ENCODE measurements at places on chromosomes 2 and 18.

GRCh38 chr2:204451766-204452165 is 93.5 kb upstream of the PARD3B start:
- DNase-seq: no peak

DNA sequence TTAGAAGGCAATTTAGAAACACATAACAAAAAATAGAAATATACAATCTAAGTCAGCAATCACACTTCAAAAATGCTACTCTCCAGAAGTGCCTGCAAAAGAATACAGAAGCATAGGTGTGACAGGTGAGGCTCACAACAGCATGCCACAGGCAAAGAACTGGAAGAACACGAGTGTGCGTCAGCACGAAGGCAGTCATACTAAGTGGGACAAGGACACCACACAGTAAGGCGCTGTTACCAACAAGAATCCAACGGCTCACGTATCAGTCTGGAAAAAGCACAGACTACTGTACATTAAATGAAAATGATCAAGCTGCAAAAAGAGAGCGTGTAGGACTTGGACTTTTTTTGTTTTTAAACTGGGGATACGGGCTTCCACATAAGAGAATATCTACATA is 18.7 kb downstream of the HDLBP start:
- no peak for DNase-seq

DNA sequence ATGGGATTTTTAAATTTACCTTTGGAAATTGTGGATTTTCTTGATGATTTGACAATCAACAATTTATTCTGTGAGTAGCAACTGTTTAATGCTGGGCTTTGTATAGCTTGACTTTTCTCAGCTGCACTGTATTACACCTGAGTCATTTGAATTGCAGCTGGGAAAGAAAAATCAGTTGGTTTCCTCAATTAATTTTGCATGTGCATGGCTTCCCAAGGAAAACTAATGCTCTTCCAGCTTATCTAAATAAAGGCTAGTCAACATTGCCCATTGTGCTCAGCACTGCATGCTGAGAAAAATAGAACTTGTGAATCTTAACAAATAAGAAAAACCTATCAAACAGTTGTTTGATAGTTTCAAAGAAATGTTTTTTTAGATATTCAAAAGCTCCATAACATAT is 268.3 kb upstream of the CDH20 start:
- DNase-seq: no peak

- DNase-seq: no peak
Observed at GRCh38 chr2:62209427-62209991, 13.6 kb downstream of the B3GNT2 start.

GRCh38 chr2:165058476-165059265 is 103.3 kb upstream of the SLC38A11 start:
- DNase-seq: no peak

DNA sequence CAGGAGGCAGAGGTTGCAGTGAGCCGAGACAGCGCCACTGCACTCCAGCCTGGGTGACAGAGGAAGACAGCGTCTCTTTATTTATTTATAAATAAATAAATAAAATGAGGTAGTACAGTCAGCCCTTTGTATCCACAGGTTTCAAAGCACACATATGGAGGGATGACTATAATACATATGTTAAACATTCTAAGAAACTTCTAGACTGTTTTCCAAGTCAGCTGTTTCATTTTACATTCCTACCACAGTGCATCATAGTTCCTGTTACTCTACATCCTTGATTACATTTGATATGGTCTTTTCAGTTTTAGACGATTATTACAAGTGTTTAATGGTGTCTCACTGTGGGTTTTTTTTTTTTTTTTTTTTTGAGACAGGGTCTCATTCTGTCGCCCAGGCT is 157.6 kb downstream of the ATAD2B start:
- no peak for DNase-seq

DNA sequence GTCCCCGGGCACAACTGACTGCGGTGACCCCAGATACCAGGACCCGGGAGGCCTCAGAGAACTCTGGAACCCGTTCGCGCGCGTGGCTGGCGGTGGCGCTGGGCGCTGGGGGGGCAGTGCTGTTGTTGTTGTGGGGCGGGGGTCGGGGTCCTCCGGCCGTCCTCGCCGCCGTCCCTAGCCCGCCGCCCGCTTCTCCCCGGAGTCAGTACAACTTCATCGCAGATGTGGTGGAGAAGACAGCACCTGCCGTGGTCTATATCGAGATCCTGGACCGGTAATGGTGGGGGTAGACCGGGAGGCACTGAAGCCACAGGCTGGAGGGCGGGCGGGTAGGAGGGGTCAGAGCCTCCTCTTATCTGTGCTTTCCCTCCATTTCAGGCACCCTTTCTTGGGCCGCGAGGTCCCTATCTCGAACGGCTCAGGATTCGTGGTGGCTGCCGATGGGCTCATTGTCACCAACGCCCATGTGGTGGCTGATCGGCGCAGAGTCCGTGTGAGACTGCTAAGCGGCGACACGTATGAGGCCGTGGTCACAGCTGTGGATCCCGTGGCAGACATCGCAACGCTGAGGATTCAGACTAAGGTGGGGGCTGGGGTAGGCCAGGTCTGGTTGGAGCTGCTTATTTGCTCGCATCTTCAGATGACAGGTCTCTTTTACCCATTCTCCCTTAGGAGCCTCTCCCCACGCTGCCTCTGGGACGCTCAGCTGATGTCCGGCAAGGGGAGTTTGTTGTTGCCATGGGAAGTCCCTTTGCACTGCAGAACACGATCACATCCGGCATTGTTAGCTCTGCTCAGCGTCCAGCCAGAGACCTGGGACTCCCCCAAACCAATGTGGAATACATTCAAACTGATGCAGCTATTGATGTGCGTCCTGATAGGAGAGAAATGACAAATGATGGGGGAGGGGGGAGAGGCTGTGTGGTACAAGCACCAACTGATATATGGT is 780 bp downstream of the HTRA2 start:
- peak; percentile 61 for DNase-seq

- no peak for DNase-seq
Observed at GRCh38 chr2:235235977-235236767, 257.7 kb upstream of the AGAP1 start.

DNA sequence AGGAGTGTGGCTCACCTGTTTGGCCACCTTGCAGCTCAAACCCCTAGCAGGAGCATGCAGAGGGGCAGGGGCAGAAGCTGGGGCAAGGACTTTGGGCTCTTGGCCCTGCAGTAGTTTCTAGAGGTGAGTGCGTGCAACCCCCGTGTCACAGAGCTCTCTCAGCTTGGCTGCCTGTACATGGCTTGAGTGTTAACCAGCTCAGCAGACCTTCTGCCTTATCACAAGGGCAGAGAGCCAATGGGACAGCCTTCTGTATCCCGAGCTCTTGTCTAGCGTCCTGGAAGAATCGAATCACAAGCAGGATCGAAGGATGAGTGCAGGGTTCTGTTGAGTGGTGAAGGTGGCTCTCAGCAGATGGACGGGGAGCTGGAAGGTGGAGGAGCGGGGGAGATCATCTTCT is 120.3 kb upstream of the TMEM18 start:
- no peak for DNase-seq

DNA sequence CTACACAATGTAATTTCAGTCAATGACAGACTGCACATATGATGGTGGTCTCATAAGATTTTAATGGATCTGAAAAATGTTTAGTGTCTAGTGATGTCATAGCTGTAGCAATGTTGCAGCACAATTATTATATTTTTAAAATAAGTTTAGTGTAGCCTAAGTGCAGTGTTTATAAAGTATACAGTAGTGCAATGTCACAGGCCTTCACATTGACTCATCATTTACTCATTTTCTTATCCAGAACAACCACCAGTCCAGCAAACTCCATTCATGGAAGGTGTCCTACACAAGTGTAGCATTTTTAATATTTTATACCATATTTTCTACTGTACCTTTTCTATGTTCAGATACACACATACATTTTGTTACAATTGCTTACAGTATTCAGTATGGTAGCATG is 663.1 kb downstream of the ERBB4 start:
- DNase-seq: no peak

GRCh38 chr2:4992226-4992625 is 700.0 kb upstream of the SOX11 start:
- DNase-seq: no peak

- no peak for DNase-seq
Observed at GRCh38 chr2:95272299-95272751, 1.9 kb upstream of the PROM2 start.

DNA sequence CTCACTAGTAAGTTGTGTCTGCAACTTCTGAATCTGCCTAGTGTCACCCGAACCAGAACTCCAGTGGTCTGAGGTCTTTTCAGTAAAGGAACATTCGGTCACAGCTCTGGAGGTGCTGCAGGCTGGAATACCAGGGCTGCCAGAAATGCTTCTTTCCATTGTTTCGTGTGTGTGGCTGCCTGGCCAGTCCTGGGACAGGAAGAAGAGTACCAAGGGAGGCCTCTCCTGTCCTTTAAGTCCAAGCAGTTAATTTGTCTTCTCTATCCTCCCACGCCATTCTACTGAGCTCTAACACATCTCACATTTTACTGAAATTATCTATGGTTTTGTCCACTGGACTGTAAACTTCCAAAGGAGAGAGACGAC is 196.0 kb downstream of the LNPK start:
- no peak for DNase-seq

GRCh38 chr2:239266779-239267287 is 134.0 kb downstream of the HDAC4 start:
- DNase-seq: no peak

DNA sequence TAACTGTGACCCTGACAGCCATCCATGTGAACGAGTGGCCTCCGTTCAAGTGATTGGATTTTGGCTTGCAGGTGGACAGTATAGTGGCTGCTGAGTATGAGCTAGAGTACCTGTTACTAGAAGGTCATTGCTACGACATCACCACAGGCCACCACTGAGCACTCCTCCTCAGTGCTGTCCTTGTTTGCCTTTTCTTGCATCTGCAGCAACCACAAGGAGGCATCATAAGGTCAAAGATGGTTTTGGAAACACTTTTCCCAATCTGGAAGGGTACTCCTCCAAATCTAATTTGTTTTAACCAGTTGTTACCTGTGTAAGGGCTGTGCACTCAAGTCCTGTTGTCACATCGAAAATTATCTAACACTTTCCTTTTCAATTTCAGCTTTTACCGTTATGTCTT is 81.2 kb downstream of the UGGT1 start:
- peak; percentile 9 for DNase-seq

- DNase-seq: no peak
Observed at GRCh38 chr2:54986264-54986663, 64.0 kb downstream of the RTN4 start.

DNA sequence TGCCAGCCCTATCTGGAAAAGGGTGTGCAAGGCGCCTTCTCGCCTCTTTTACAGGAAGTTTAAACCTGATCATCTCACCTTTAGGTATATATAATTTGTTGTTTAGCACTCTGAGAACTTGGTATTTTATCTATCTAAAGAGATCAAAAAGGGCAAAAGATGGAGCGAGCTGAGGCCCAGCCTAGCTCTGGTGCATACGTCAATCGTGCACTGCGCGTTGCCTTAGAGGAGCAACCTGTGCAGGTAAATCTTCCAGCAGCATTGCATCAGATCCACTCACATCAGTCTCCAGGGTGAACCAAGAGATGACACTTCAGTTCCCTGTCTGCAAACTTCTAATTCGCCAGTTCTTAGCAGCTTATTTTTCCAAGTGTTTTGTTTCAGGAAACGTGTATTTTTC is 15.4 kb downstream of the BCL11A start:
- DNase-seq: no peak

DNA sequence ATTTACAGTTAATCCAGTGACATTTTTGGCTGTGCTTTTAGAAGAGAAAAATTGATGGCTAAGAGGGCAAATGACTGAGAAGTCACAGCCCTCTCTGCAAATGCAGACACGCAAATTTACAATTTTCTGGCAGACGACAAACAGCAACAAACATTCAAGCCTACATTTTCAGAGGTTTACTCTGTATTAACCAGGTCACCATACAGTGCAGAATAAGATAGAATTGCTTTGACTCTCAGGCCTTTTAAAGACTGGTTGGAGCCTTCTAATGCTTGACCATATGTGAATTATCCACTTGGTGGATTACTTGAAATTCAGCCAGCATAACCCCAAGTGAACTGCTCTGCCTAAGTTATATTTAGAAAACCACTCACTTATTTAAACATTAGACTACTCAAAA is 280.9 kb upstream of the STON1 start:
- DNase-seq: peak; percentile 55

- peak; percentile 33 for DNase-seq
Observed at GRCh38 chr18:57846258-57846657, 43.1 kb upstream of the ATP8B1 start.

DNA sequence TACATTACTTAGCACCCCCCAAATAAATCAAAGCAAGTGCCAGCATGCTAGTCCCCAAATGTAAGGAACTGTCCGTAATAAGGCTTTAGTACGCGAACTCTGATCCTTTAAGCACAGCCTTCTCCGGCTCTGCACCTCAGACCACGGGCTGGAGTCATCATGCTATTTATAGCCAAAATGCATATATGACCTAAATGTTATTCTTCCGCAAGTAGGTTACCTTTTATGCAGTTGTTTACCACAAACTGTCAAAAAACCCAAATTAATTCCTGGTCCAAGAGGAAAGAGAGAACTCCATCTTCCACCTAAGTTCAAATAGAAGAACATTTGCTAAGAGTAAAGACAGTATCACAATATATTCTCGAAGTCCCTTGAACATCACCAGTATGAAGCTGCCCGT is 42.7 kb downstream of the ZNF516 start:
- peak; percentile 57 for DNase-seq

DNA sequence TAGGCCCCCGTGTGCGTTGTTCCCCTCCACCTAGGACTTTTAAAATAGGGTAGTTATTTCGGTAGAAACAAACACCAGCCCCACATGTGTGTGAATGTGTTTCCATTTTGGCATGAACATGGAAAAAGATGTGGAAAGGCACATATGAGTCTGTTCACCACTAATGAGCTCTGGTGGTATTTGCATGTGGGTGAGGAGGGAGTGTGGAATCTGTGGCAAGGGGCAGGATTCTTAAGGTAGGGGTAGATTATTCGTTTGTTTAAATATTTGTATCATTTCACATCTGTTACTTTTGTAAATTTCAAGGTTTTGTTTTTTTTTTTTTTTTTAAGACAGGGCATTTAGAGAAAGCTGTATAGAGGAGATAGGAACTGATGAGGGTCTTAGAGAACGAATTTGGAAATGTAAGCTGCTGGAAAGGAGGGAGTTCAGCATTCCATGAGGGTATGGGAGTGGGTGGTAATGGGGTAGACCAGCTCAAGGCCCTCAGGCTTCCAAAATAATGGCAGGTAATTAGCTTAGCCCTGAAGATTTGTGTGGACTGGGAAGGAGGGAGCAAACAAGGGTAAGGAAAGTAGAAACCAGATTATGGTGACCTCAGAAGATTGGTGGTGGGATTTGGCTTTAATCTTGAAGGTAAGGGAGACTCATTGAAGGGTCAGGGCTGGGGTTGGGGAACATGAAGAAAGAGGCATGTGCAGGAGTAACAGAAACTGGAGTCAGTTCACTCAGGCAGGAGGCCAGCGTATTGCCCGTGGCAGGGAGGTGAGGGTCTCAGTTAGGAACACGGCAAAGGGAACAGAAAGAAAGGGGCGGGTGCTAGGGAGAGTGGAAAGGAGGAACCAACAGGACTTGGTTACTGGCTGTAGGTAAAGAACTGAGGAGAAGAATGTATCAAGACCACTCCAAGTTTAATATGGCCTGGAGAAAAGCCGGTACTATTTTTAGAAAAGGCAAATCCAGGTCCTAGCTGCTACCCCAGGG is 123.6 kb downstream of the PLB1 start:
- DNase-seq: no peak
